ENCODE measurements at places on chromosomes 12 and 14.

- peak; percentile 26 for DNase-seq
Observed at GRCh38 chr12:69240631-69240995, 1.2 kb downstream of the CPSF6 start.

- no peak for DNase-seq
Observed at GRCh38 chr12:65857840-65858239, 33.6 kb downstream of the HMGA2 start.

DNA sequence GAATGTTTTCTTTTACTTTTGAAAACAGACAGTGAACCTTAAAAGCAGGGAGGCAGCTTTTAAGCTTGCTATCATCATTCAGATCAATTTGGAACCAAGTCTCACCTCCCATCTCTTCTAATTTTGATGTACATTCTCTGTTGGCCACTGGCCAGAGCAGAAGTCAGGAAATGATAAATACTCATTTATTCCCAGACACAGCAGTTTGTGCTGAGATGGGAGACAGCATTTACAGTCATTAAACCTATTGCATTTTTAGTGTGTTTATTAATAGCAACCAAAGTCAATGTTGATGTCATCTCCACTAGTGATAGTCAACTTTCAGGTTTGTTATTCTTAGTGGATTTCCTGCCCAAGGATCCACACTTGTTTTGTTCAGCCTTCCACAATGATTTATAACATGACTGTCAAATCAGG, 320.0 kb upstream of the ATP2B1 start:
- DNase-seq = no peak

- no peak for DNase-seq
Observed at GRCh38 chr14:25622763-25623162, 572.8 kb upstream of the STXBP6 start.

- no peak for DNase-seq
Observed at GRCh38 chr12:117282490-117282889, 78.9 kb downstream of the NOS1 start.
